Colonic mucosa (tissue), 4 donors: ENCODE measurements at places on chromosomes 7 and 10. TPM values are rescaled to one million over a fixed set of nuclear protein-coding genes. Genes with fewer than 3 reads are reported as not detected.

OR2A1 gene
- total RNA-seq: not detected

CHAT gene
- 1.2 TPM for total RNA-seq

DNA sequence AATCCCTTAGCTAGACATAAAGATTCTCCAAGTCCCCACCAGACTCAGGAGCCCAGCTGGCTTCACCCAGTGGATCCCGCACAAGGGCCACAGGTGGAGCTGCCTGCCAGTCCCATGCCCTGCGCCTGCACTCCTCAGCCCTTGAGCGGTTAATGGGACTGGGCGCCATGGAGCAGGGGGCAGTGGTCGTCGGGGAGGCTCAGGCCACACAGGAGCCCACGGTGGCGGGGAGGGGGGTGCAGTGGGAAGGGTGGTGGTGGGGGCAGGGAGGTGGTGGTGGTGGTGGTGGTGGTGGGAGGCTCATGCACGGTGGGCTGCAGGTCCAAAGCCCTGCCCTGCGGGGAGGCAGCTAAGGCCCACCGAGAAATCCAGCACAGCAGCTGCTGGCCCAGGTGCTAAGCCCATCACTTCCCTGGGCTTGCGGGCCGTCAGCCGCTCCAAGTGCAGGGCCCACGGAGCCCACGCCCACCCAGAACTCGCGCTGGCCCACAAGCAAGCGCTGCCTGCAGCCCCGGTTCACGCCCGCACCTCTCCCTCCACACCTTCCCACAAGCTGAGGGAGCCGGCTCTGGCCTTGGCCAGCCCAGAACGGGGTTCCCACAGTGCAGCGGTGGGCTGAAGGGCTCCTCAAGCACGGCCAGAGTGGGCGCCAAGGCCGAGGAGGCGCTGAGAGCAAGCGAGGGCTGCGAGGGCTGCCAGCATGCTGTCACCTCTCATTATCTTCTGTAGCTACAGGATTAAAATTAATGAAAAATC lies 732.5 kb upstream of the POM121L12 start:
- H3K36me3 ChIP-seq: no peaks in the 10 kb centered on the region
- H3K4me3 ChIP-seq: no peak overlapping the region
- H3K27ac ChIP-seq: no peak overlapping the region
- H3K4me1 ChIP-seq: no peaks in the 10 kb centered on the region
- no peak for DNase-seq

DNA sequence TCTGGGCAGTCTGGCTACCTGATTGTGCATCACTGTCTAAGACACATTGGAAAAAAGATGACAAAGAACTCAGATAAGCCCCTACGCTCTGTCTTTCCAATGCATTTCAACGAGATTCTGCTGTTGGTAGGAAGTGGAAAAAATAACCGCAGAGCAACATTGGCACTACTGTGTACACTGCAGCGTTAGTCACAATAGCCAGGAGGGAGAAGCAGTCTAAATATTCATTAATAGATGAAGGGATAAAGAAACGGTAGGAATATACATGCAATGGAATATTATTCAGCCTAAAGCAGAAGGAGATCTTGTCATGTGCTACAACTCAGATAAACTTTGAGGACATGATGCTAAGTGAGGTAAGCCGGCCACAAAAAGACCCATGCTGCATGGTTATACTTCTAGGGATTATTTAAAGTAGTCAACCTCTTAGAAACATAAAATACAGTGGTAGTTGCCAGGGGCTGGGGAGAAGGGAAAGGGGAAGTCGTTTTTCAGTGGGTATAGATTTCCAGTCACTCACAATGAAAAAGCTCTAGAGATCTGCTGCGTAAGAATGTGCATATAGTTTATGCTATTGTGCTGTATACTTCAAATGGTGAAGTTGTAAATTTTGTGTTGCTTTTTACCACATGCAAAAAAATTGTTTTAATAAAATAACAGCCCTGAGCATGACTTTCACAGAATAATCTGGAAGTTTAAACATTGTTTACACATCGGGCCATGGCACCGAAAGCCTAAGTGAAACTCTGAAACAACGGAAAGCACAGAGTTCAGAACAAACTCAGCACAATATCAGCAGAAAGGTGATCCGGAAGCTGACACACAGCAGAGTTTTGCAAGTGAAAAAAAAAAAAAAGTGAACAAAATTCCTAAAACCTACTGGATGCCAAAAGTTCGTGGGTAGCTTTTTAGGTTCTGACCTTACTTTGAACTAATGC lies 40.1 kb downstream of the ELMO1 start:
- DNase-seq: no peak
- H3K27ac ChIP-seq: no peak overlapping the region
- no peaks in the 10 kb centered on the region for H3K27me3 ChIP-seq
- H3K4me1 ChIP-seq: no peaks in the 10 kb centered on the region
